Kasumi-1 (cell line): ENCODE measurements at places on chromosomes 1 and 21.

DNA sequence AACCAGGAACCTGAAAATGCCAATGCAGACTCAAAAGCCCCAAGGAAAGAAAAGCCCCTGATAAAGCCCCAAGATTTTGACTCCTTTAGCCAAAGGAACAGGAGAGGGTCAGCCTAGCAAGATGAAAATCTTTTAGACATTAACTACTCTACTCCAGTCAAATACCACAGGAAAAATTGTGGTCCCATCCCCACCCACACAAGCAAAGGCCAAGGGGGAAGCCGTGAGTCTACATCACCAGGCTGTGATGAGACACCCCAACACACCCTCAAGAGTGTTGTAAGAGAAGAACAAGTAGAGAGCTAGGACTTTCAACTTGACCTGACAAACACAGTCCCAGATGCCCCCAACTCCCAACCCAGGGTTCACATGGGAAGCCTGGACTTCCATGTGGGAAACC, 192.8 kb upstream of the NR5A2 start:
- DNase-seq = no peak

DNA sequence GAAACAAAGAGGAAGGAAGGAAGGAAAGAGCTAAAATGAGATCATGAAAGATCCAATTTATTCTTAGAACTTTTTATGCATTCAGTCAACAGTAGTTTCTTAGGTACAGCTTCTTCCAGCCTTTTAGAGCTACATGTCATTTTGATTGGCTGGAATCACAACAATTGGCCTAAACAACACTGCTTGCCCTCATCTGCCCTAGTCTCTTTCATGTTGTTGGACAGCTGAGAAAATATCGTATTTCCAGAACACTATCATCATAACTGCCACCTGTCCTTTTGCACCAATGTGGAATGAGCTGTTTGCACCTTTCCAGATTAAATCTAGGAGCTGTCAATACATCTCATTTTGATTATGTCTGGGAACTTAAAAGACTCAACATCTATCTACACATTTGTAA, 161.7 kb downstream of the TGFBR3 start:
- DNase-seq = no peak

DNA sequence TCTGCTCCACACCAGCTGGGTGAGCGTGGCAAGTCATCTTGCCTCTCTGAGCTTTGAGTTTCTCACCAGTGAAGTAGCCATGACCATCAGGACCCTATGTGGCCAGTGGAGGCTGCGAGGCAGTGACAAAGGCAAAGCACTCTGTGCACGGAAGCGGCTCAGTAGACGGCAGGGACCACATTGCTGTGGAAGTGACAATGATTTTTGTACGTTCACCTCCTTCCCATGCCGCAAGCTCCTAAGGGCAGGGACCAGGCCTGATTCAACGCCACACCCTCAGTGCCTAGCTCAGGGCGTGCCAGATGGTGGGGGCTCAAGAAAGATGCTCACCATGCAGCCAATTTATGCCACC, 210.5 kb downstream of the MATN1 start:
- DNase-seq = no peak

GRCh38 chr1:92306020-92306419, 7.2 kb downstream of the RPAP2 start:
- no peak for DNase-seq
